ENCODE measurements at places on chromosomes 2 and 18.

GRCh38 chr18:48819276-48819675, 131.5 kb downstream of the SMAD7 start:
- DNase-seq: no peak

DNA sequence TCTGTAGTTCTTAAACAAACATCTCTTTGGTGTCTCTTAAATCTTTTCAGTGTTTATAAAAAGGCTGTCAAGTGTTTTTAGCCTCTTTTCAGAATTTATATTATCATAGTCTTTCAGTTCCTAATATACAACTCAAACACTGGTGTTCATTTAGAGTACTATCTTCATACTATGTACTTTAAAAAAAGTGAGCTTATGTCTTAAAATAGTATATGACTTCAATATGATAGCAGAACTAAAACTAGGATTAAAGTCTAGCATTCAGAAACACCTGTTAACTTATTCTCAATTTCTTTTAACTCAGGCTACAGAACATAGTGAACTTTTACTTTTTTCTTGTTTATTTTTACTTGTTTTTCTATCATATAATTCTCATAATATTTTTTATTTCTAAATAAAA, 14.7 kb upstream of the IKZF2 start:
- no peak for DNase-seq

DNA sequence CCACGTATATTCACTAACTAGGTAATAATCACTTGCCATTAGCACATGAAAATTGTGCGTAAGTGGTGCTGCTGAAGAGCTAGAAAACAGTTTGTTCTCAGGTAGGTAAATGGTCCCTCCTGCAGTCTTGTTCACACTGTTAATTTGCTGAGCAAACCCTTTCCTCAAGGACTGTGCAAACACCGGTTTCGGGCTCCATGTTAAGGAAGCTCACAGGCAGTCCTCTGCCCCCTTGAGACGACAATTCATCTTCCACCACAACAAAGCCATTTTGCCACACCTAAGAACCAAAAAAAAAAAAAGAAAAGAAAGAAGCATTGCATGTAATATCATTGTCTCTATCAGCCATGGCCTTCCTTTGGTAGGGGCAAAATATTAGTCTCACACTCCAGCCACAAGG, 193.9 kb downstream of the BCL11A start:
- no peak for DNase-seq

- no peak for DNase-seq
Observed at GRCh38 chr2:227163485-227163997, 464 bp downstream of the COL4A4 start.

DNA sequence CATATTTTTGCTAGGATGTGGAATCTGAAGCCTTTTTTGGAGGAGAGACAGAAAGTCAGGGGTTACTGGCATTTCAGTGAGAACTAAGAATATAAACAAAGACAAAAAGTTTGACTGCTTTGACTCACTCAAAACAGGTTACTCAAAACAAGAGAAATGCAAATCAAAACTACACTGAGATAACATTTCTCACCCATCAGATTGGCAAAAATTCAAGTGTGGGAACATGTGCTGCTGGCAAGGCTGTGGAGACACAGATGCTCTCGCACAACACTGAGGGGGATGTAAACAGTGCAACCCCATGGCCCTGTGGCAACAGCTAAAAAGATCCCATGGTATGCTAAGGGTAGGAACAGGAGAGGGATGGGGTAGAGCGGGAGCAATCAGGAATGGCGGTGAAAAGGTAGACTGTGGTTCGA, 86.6 kb downstream of the DTNB start:
- no peak for DNase-seq

- DNase-seq: no peak
Observed at GRCh38 chr2:123912171-123912570, 112.9 kb upstream of the CNTNAP5 start.
